ENCODE measurements at places on chromosomes 6 and 20.

DNA sequence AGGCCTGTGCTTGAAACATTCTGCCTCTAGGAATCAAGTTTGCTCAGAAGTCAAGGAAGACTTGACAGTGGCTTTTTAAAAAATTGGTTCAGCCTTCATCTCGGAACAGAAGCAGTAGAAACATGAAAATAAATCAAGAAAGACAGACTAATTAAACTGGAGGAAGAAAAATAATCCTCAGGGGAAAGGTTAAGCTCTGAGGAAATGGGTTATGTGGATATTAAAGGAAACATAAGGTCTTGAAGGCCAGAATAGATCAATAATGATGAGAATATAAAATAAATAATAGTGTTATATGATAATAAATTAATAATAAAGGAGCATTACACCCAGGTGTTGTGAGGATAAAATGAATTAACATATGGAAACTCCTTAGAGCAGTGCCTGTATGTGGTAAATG is 121.7 kb downstream of the GPR63 start:
- DNase-seq, result no peak

DNA sequence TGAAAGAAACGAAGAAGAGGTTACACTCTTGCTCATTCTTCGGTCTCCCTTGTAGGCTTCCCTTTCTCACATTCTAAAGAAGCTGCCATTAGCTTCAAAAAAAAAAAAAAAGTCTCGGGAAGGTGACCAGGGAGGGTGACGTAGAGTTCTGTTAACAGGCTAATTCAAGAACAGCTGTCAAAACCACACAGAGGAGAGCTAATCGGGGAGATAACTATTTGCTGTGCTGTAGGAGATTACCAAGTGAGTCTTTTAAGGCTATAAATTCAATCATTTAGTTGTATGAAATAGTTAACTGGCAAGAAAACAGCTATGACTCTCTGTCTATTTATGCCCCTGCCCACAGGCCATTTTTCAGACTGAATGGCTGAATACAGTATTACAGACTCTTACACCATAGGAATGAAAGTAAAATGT is 256.8 kb downstream of the SYNE1 start:
- DNase-seq, result no peak

- no peak for DNase-seq
Observed at GRCh38 chr6:47032974-47033765, 9.0 kb downstream of the ADGRF1 start.

DNA sequence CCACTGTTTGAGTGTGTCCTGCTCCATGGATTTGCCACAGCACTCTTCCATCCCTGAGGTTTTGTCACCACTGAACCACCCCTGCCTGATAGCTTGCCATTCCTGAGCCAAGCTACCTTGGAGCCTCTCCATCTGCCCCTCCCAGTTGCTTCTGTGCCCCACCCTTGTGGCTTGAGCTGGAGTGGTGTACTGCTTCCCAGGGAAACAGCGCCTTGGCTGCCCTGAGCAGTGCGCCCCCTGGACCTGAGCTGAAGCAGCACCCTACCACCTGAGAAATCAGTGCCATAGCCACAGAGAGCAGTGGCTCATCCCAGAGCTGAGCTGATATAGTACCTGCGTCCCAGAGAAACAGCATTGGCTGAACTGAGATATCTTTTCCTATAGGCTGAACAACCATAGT is 40.3 kb downstream of the IL22RA2 start:
- DNase-seq, result no peak

DNA sequence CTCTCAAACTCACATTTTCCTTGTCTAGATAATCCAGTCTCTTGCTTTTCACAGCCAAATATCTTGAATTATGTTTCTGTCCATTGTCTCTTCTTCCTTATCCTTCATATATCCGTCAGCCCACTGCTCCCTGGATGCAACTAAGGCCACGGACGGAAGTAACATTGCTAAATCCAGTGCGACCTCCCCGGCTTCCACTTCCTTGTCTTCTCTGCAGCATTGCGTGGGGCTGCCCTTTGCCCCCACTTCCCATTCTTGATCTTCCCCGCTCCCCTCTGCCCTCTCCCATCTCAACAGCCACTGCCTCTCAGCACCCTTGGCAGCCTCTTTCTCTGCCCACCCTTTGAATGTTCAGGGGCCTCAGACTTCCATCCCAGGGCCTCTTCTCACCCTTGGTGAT is 190.4 kb upstream of the UST start:
- no peak for DNase-seq

DNA sequence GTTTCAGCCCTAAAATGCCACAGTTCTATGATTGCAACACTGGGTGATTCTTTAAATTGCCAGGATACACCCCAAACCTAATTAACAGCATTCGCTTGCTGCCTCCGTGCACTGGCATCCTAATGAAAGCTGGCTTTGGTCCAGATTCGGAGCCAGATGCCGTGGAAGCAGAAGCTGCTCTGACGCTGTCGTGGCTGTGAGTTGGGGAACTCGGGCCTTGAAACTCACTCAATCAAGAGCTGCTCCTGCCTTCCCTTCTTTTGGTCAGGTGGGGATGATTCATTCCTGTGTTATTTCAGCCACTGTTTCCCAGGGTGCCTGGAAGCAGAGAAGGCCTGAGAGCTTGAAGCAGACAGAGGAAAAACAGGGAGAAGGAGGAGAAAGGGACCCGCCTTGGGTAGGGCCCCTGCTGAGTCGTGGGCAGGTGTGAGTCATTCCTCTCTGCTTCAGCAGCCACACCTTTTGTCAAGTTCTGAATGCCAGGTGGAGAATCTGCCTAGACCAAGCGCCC is 36.2 kb upstream of the DSP start:
- no peak for DNase-seq

GRCh38 chr6:44304282-44305199 is 8.6 kb downstream of the AARS2 start:
- DNase-seq, result peak; percentile 32

DNA sequence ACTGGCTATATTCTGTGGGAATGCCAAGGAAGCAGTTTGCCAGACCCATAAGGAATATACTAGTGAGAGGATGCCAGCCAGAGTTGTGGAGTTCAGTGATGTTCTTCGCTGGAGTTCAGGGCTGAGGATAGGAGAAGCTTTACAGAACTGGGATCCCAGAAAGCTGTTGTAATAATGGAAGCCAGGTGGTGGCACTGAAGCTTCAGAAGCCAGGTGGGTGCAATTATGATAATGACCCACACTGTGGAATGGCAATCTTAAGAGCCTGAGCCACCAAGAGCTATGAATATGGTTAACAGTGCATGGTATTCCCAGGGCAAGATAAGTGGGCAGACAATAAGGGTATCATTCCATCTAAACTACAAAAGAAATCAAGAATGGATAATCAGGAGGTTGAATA is 25.1 kb upstream of the ENPP1 start:
- DNase-seq, result no peak
